ENCODE measurements at places on chromosomes 13 and 19.

- no peak for DNase-seq
These were observed 713.8 kb upstream of the GPC6 start for GRCh38 chr13:92512852-92513251.

- DNase-seq = no peak
These were observed 1937.3 kb downstream of the OLFM4 start for GRCh38 chr13:54965881-54966280.

- no peak for DNase-seq
These were observed 7.0 kb downstream of the KLF5 start for GRCh38 chr13:73065665-73066340.

DNA sequence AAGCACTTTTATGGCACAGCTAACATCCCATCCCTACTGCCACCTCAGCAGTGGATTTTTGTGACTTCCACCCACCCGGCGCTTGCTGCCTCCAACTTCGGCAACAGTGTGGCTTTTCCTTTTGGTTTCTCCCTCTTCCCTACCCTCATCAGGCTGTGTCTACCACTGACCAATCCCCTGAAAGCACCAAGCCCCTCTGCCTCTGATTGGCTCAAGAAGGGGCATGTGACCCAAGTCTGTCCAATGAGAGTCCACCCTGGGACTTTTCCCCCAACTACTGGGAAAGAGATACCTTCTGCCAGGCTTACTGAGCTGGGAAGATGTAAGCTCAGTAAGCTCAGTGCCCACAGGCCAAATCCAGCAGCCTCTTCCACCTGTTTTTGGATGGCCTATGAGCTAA is 5.8 kb downstream of the SMIM7 start:
- DNase-seq = no peak

GRCh38 chr19:55254625-55254977 is 4.2 kb downstream of the PPP6R1 start:
- DNase-seq = no peak

DNA sequence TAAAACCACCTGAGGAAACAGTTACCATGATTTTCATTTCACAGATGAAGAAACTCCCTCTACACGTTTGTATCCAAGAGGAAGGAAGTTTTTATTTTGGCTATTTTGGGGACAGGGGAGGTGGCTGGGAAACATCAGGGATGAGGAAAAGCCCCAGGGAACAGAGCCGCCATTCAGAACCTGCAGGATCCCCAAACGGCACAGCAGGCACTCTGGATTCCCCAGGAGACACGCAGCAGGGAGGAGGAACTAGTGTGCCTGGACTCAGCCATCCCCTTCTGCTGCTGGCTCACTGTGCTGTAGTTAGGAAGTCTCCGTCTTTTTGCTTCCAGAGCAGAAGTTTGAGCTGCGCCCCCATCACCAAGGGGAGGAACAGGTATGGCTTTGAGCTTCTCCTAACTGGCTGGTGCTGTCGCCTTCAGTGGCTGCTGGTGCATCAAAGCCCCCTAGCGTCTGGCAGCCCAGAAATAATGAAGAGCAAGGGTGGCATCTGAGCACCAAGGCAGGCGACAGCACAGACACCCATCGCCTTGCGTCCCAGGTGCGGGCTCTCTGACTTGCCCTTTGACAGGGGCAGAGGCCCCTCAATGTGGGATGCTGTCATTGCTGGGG is 4.2 kb downstream of the NAPA start:
- no peak for DNase-seq

GRCh38 chr13:99273128-99273527 is 14.9 kb upstream of the GPR18 start:
- no peak for DNase-seq

DNA sequence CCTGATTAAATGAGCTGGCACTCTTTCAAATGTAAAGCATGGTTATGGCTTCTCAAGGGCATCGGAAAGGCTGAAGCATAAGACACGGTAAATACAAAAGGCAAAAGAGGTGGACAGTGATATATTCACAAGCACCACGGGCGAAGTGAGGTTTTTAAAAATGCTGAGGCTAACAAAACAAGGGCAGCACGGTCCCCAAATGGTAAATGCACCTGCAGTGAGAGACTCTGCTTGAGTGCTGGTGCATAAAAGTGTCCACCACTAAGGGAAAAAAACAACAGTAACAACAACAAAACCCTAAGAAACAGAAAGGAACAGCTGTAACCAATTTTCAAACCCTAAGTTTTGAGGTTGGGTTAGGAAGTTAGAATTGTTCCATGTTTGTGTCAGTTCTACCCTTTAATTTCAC is 234.9 kb downstream of the PCDH9 start:
- DNase-seq = no peak

GRCh38 chr13:113934576-113934975 is 39.3 kb downstream of the C13orf46 start:
- no peak for DNase-seq

- no peak for DNase-seq
These were observed 9.5 kb downstream of the B3GLCT start for GRCh38 chr13:31209172-31209840.

DNA sequence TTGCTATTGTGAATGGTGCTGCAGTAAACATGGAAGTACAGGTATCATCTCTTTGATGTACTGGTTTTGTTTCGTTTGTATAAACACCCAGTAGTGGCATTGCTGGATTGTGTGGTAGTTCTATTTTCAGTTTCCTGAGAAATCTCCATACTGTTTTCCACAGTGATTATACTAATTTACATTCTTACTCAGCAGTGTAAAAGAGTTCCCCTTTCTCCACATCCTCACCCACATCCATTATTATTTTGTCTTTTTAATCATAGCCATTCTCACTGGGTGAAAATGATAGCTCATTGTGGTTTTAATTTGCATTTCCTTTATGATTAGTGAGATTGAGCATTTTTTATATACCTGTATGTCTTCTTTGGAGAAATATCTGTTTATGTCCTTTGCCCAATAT is 62.3 kb upstream of the PARP4 start:
- no peak for DNase-seq

GRCh38 chr13:99572921-99573320 is 71.6 kb downstream of the TM9SF2 start:
- no peak for DNase-seq

DNA sequence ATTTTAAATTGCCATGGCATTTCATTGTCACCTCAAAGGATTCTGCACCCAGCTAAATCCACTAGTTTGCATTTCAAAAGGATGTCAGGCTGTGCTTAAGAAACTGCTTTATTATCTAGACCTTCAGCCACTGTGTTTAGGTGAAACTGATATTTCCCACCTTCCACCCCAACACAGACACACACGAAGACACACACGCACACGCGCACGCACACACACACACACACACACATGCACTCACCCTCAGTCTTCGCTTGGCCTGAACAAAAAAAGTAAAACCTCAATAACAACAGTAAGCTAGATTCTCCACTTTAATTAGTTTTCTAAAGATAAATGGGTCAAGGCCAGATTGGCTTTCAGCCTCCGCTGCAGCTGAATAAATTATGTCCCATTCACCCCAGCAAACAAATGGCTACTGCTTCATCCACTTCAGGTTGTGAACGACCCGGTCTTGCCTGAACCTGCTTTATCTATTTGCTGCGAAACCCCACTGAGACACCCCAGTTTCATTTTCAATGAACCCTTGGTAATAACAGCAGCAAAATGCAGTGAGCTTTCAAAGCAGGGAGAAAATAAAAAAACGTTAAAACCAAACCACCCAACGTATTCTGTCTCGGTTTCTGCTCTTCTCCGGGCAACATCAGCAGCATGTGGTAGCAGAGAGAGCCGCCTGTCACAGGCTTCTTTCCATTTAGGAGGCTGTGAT is 166.8 kb downstream of the DCT start:
- no peak for DNase-seq

GRCh38 chr19:3792114-3792513 is 5.9 kb upstream of the MATK start:
- no peak for DNase-seq

- DNase-seq = no peak
These were observed 60.0 kb downstream of the MLLT1 start for GRCh38 chr19:6219586-6220290.

DNA sequence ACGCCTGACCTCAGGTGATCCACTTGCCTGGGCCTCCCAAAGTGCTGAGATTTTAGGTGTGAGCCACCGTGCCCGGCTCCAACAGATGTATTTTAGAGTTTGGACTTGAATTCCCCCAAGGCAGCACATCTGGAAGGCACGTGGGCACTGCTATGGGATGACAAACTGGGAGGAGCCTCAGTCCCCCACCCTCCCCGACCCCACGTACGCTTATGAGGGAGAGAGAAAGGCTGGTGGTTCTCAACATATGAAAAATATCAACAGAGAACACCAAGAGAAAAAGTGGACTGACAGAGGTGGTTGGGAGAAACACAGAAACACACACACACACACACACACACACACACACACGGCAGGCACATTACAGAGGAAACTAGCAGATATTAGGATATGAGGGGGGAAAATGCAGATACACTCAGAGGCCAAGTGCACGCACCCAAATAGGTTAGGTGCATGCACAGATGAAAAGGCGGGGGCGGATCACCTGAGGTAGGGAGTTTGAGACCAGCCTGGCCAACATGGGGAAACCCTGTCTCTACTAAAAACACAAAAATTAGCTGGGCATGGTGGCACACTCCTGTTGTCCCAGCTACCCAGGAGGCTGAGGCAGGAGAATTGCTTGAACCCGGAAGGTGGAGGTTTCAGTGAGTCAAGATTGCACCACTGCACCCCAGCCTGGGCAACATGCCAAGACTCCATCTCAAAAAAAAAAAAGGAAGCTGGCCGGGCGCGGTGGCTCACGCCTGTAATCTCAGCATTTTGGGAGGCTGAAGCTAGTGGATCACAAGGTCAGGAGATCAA is 3.2 kb downstream of the STX10 start:
- no peak for DNase-seq

GRCh38 chr19:18474366-18474887 is 36.5 kb upstream of the ISYNA1 start:
- no peak for DNase-seq
